H1 (cell line): ENCODE measurements at places on chromosomes 2 and 18. TPM values are rescaled to one million over a fixed set of nuclear protein-coding genes. Genes with fewer than 3 reads are reported as not detected.

- no peak overlapping the region for H3K4me3 ChIP-seq
- no peak overlapping the region for H3K27ac ChIP-seq
- H3K36me3 ChIP-seq, result no peaks in the 10 kb centered on the region
- H3K4me1 ChIP-seq, result no peaks in the 10 kb centered on the region; the same call in 1 of the 2 replicates
- DNase-seq, result no peak
These were observed 683.8 kb downstream of the IRS1 start for GRCh38 chr2:226115832-226116200.

DNA sequence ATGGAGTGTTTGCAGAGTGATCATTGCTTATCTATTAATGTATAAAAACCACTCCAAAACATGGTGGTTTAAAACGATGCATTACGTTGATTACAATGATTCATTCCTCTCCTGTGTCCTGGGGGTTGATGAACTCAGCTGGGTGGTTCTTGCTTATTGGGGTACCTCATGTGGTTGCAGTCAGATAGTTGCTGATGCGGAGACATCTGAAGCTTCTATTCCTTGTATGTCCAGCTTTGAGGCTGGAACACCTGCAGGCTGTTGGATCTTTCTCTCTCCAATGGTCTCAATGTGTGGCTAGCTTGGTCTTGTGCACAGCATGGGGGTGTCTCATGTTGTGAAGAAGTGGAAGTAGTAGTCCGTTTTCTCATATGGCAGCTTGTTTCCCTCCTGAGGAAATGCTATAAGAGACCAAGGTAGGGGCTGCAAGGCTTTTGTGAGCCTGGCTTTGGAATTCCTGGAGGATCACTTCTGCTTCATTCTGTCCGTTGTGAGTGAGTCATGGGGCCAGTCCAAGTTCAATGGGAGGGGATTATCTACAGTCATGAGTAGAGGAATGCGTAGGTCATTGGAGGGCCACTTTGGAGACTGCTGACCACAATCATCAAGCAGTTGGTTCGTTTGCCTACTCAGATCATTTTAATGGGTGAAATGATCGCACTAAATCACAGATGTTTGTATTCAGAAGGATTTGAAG, 601.0 kb downstream of the SLC4A3 start:
- no peaks in the 10 kb centered on the region for H3K36me3 ChIP-seq
- no peak overlapping the region for H3K4me3 ChIP-seq
- H3K27ac ChIP-seq, result no peak overlapping the region

GRCh38 chr2:238891457-238892203, 43.7 kb downstream of the TWIST2 start:
- peaks cover 5% of the 10 kb centered on the region for H3K4me1 ChIP-seq
- no peak overlapping the region for H3K27ac ChIP-seq

GRCh38 chr2:110106642-110107041, 9.0 kb downstream of the MALL start:
- no peak overlapping the region for H3K4me3 ChIP-seq
- no peaks in the 10 kb centered on the region for H3K27me3 ChIP-seq
- DNase-seq, result no peak
- H3K36me3 ChIP-seq, result no peaks in the 10 kb centered on the region

DNA sequence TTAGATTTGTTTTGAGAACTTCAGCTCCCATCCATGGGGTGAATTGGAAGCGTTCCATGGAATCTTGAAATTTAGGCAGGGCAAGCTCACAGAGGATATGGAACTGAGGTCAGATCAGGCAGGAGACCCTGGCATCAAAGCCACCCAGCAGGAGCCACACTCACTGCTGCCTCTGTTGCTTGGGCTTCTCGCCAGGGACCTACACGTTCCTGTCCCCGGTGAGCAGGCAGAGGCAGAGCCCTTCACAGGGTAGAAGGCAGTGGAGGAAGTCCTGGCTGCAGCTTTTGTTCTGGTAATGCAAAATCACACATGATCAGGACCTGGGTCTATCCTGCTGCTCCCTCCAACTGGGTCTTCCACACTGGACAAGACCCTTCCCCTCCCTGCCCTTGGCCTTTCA, 42.1 kb downstream of the CAPN13 start:
- no peak for DNase-seq
- no peaks in the 10 kb centered on the region for H3K4me1 ChIP-seq
- H3K36me3 ChIP-seq, result no peaks in the 10 kb centered on the region

- no peaks in the 10 kb centered on the region for H3K36me3 ChIP-seq
- no peak overlapping the region for H3K27ac ChIP-seq
- no peak for DNase-seq
- no peak overlapping the region for H3K4me3 ChIP-seq
- H3K4me1 ChIP-seq, result no peaks in the 10 kb centered on the region
These were observed 9.5 kb downstream of the INPP1 start for GRCh38 chr2:190352668-190353536.

DNA sequence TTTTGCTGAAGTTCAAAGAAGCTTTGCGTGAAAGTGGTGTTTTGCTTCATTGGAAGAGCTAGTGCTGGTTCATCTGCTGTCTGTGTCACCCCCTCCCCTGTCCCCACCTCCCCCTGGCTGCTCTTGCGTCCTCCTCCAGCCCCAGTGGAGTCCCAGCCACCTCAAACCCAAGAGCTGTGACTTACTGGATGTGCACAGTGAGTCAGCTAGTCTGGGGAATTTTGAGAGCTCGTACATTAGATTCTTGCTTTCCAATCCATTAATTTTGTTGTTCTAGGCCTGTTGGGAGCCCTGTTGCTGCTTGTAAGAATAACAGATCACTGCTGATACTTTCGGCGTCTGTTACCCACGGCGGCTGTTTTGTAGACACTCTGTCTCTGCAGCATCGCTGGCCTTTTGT, 412.1 kb downstream of the TSN start:
- no peak overlapping the region for H3K27ac ChIP-seq
- no peak overlapping the region for H3K4me3 ChIP-seq
- H3K4me1 ChIP-seq, result no peaks in the 10 kb centered on the region

- DNase-seq, result no peak
- H3K27ac ChIP-seq, result no peak overlapping the region
- H3K27me3 ChIP-seq, result no peaks in the 10 kb centered on the region
- H3K4me3 ChIP-seq, result no peak overlapping the region
- peaks cover 46% of the 10 kb centered on the region for H3K4me1 ChIP-seq
These were observed 294.9 kb upstream of the FANCL start for GRCh38 chr2:58535990-58536389.

GRCh38 chr18:46222710-46223360, 118.7 kb downstream of the HAUS1 start:
- no peaks in the 10 kb centered on the region for H3K27me3 ChIP-seq
- H3K36me3 ChIP-seq, result no peaks in the 10 kb centered on the region
- H3K27ac ChIP-seq, result no peak overlapping the region
- H3K4me3 ChIP-seq, result no peak overlapping the region
- no peaks in the 10 kb centered on the region; the same call in 1 of the 2 replicates for H3K4me1 ChIP-seq

DNA sequence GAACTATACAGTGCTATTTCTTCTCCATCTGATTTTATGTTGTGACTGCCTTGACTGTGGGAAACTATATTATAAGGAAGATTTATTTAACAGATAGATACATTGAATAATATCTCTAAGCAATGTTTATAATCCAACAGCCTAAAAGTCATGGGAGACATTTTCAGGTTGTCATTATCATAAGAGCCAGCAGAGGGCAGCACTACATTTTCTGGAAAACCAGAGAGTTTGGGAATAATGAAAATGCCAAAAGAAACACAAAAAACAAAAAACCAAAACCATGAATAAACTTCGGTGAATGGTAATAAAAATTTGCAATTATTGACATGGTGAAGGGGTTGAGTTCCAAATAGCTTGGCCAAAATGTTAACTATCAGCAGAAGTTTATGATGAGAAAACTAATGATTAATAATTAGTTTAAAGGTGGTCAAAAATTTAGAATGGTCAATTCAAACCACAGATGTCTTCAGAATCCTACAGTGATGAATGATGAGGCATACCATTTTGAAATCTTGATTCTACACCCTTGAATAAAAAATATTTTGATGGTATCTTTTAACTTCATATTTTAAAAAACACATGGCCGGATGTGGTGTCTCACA, 4.7 kb downstream of the EEF1B2 start:
- no peak overlapping the region for H3K4me3 ChIP-seq
- H3K27me3 ChIP-seq, result no peaks in the 10 kb centered on the region
- H3K27ac ChIP-seq, result no peak overlapping the region

CNDP1 gene
- not detected in 2 replicates for total RNA-seq

TMEM178A gene
- total RNA-seq, result 14.0 and 14.9 TPM in 2 replicates

LRRTM4 gene
- 8.1 and 9.5 TPM in 2 replicates for total RNA-seq

CXCR1 gene
- not detected in 2 replicates for total RNA-seq

CHRNG gene
- not detected in 2 replicates for total RNA-seq

OTX1 gene
- total RNA-seq, result 3.3 and 3.8 TPM in 2 replicates

ADAM23 gene
- 20.8 and 21.3 TPM in 2 replicates for total RNA-seq

IL36B gene
- not detected in 2 replicates for total RNA-seq

TTR gene
- not detected in 2 replicates for total RNA-seq

NDC80 gene
- 40.3 and 45.0 TPM in 2 replicates for total RNA-seq

TUBA4B gene
- total RNA-seq, result 0.24 TPM in 1 of 2 replicates, not detected in the other
